CD14-positive monocyte (primary cell): ENCODE measurements at places on chromosomes 6 and 20. TPM values are rescaled to one million over a fixed set of nuclear protein-coding genes. Genes with fewer than 3 reads are reported as not detected.

Gene C4A
- polyA plus RNA-seq = not detected

DNA sequence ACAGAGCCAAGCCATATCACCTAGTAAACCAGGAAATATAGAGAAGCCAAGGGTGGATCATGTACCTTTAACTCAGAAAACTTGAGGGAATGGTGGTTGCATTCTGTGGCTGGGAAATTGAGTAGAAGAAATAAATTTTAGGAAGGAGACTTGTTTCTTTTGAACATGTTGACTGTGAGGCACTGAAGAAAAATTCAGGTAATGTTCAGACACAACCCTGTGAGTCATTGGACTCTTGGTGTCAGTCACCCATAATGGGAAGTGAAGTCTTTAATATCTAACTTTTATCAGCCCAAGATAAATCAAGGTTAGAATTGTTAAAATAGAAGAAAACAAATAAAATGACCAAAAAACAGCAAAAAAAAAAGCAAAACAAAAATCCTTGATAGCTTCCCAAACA lies 98.8 kb upstream of the GRIK2 start:
- H3K36me3 ChIP-seq = no peaks in the 10 kb centered on the region
- no peak for DNase-seq
- no peaks in the 10 kb centered on the region for H3K4me1 ChIP-seq
- no peak overlapping the region for H3K4me3 ChIP-seq

Gene CNR1
- polyA plus RNA-seq = 0.07 TPM

DNA sequence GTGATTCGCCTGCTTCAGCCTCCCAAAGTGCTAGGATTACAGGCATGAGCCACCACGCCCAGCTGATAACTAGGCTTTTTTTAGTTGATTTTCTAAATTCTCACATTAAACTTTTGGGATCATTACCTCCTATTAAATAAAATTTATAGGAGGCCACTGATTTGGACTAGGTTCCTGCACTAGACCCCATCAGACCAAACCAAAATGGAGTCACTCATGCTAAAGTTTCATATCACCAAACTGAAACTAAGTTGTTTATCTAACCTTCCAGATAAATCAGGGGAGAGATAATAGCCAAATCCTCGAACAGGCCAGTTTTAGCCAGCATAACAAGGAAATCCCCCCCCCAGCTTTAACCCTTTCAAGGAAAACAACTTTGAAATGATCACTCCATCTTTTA lies 98.4 kb upstream of the SLC22A16 start:
- H3K4me3 ChIP-seq = no peak overlapping the region
- no peak for DNase-seq
- H3K27me3 ChIP-seq = no peaks in the 10 kb centered on the region
- H3K36me3 ChIP-seq = no peaks in the 10 kb centered on the region

Gene EFCAB8
- polyA plus RNA-seq = not detected

DNA sequence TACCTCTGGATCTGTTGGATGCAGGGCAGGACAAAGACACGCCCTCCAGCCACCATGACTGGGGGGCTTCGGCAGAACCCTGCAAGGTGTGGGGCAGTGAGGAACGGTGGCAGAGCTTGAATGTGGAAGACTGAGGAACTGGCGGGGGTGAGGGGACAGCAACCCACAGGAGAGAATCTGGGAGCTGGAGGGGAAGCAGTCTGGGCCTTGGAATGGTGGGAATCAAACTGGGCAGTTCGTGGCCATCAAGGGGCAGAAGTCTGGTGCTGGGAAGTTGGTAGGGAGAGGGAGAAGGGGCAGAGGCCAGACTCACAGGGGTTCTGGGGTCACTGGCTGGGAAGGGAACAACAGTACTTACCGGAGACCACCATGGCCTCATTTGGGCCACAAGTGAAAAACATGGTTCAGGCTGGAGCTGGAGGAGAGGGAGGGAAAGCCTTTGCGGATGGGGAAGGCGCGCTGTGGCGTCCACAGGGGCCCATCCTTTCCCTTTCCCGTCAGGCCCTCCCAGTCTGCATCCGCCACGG lies 635 bp downstream of the FLOT1 start:
- no peaks in the 10 kb centered on the region for H3K27me3 ChIP-seq
- peaks cover 19% of the 10 kb centered on the region for H3K36me3 ChIP-seq
- no peak for DNase-seq
- H3K4me1 ChIP-seq = peaks cover 29% of the 10 kb centered on the region
- peak overlapping the region; percentile 82 for H3K4me3 ChIP-seq

Gene ADGB
- polyA plus RNA-seq = 0.01 TPM in 1 of 2 replicates, not detected in the other

DNA sequence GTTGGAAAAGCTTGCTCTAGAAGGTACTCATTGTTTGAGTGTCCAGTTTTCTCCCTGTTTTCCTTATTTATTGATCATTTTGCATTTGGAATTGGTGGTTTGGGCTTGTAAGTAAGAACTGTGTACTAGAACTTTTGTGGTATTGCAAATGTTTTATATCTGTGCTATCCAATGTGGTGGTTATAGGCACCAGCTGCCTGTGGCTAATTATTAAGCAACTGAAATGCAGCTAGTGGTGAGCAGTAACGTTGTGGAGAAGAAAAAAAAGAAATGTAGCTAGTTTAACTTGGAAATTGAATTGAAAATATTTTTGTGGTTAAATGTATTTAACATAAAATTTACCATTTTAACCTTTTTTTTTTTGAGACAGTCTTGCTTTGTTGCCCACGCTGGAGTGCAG lies 50.7 kb upstream of the MAPK13 start:
- peak overlapping the region; percentile 12 for H3K27ac ChIP-seq
- peaks cover 90% of the 10 kb centered on the region for H3K36me3 ChIP-seq
- DNase-seq = no peak
- H3K4me3 ChIP-seq = no peak overlapping the region
- H3K27me3 ChIP-seq = no peaks in the 10 kb centered on the region
